ENCODE measurements at places on chromosomes 13 and 19. TPM values are rescaled to one million over a fixed set of nuclear protein-coding genes. Genes with fewer than 3 reads are reported as not detected.

The ZNF526 gene
- 12.1 TPM for total RNA-seq

- DNase-seq: no peak
These were observed 473 bp upstream of the ITM2B start for GRCh38 chr13:48232420-48233045.

- no peak for DNase-seq
These were observed 7.2 kb upstream of the SERTM1 start for GRCh38 chr13:36666477-36667229.

DNA sequence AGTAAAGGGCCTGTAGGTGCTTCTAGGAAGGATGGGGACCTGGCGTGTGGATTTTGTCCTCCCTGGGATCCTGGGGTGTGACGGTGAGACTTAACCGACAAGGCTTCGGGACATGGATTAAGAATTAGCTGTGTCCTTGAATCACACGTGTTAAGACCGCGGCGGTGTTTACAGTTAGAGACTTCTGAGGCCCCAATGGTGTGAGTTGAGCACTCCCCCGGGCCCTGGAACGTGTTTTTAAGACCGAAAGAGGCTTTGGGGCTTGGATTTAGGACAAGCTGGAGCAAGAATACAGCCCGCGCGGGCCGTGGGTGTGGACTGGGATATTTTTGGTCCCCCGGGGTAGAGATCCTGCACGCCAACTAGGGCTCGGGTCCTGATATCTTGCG is 1.2 kb upstream of the SLC27A1 start:
- DNase-seq: no peak

The SLITRK5 gene
- under 0.01 TPM for total RNA-seq

The SIGLECL1 gene
- total RNA-seq: not detected

DNA sequence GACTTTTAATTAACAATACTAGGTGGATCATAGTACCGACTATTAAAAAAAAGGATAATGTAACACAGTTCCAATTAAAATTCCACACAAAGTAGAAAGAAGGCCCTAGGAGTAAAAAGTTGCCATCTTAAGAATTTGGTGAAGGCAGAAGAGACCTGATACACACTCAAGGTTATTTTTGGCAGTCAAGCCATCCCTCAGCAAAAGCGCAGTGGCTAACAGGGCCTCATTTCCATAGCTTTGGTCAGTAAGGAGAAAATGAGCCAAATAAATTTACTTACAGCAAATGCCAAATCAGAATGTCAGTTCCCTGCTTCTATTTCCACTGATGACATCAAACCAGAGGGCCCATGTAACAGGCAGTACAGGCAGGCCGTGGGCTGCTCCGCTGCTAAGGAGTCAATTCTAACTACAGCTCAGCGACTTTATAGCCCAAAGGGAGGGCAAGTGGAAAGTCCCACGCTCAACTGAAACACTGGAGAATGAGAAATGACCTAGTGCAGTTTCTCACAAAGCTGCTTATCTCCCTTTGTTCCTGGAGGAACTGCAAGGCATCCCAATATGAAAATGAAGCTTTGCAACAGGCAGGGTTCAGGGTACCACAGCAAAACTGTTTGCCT is 6.3 kb downstream of the ARGLU1 start:
- peak; percentile 15 for DNase-seq

The MEDAG gene
- 0.07 TPM for total RNA-seq

DNA sequence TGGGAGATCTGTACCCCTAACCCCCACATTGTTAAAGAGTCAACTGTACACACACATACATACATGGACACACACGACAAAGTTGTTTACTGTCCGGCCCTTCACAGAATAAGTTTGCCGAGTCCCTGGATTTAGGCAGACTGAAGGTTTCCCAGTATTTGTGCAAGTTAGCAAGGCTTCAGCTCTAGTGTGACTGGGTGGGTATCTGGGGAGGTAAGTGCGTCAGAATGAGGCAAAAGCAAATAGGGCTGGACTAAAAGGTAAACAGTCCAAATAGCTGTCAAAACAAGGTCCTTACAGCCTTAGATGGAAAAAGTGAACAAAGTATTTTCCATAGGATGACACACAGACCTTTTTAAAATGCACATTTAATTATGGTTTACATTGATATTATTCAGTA is 228.4 kb upstream of the UFM1 start:
- no peak for DNase-seq

The RABAC1 gene
- total RNA-seq: 244 TPM

The NCR1 gene
- not detected for total RNA-seq

GRCh38 chr13:32153056-32153455 is 121.5 kb downstream of the FRY start:
- DNase-seq: peak; percentile 59

- peak; percentile 15 for DNase-seq
These were observed 95.1 kb downstream of the TSHZ3 start for GRCh38 chr19:31254180-31254551.

- DNase-seq: peak; percentile 89
These were observed 14.1 kb upstream of the TNFSF9 start for GRCh38 chr19:6516659-6517291.

DNA sequence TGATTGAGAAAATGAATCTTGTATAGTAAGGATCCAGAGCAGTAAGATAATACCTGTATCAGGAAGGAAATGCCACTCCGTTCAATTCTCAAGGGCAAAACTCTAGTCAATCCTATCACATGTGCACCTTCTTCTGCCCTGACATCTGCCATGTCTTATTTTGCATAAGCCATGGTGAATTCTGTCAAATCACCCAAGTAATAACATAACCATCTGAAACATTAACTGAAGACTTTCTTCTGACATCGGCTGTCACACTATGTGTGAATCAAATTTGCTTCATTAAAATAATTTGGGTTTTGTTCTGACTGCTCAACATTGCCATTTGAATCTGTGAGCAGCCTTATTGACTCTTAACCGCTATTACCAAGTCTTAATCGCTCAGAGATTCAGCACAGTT is 91.2 kb downstream of the PCDH9 start:
- no peak for DNase-seq

The SHC2 gene
- not detected for total RNA-seq

The PCDH9 gene
- total RNA-seq: 0.05 TPM

GRCh38 chr13:100673376-100673712 is 1.3 kb downstream of the TMTC4 start:
- no peak for DNase-seq

DNA sequence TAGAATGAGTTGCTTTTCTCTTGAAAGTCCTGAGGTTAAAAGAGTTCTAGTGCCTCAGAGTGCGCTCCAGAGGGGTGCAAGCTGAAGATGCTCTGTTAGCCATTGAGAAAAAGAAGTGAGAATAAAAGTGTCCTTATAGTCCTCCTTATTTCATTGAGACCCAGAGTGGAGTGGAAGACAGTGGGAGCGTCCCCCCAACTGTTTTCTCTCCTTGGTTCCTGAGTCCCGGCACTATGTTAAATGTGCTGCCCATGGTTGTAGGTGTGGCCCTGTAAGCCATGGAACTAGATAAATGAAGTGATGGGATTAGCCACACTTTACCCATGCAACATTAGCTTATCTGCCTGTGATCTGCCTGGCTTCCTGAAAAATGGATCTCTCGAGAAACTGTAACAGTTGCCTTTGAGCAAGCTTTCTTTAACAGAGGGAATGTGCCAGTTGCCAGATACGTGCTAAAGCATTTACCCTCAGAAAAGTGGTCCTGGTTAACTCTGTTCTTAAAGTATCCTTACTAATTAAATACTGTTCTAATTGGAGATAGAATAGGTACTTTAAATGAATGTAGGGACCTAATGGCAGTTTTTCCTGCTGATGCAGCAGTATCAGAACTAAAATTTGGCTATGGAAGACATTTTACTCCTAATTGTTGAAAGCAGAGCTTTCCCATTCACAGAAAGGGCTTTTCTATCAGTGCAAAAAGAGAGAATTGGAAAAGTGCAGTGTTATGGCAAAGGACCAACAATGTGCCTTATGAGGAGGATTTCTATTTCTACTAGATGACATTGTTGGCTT is 21.4 kb upstream of the PSG9 start:
- DNase-seq: peak; percentile 20

Data from M059J (cell line).